ENCODE measurements at places on chromosomes 1 and 21.
A peak's percentile ranks its signal among the peaks of the same experiment; 100 is the strongest.

- no peak for DNase-seq
Measured at GRCh38 chr1:207412845-207413244, 41.3 kb upstream of the CR2 start.

GRCh38 chr21:34517491-34518245 lies 5.7 kb upstream of the KCNE1 start:
- DNase-seq: no peak

DNA sequence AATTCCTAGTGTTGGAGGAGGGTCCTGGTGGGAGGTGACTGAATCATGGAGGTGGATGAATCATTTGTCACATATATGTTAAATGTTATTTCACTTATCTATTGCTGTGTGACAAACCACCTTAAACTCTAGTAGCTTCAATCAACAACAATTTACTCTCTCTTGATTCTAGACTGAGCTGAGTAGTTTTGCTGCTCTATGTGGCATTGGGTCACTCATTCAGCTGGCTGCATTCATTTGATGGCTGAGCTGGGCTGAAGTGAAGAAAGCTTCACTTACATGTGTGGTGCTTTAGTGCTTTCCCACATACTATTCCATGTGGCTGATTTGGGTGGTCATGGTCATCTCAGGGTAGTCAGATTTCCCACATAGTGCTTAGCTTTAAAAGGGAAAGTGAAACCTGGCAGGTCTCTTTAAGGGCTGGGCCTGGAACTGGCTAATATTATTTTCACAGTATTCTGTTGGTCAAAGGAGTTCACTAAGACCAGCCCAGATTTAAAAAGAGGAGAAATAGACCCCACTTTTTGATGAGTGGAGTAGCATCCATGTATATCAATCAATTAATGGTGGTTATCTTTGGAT lies 10.5 kb downstream of the DNAH14 start:
- DNase-seq: no peak

- DNase-seq: no peak
Measured at GRCh38 chr1:32464191-32464715, 619 bp upstream of the ZBTB8B start.

- DNase-seq: no peak
Measured at GRCh38 chr1:59901770-59902388, 24.7 kb downstream of the CYP2J2 start.

DNA sequence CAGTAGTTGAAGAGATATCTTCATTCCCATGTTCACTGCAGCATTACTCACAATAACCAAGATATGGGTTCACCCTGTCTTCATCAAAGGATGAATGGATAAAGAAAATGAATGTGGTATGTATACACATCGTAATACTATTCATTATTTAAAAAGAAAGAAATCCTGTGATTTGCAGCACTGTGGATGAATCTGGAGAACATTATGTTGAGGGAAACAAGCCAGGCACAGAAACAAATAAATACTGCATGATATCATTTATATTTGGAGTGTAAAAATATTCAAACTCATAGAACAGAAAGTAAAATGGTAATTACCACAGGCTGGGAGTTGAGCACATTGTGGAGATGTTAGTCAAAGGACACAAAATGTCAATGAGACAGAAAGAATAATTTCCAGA lies 977.2 kb downstream of the AMY1C start:
- no peak for DNase-seq

- DNase-seq: peak; percentile 57
Measured at GRCh38 chr1:153922076-153922971, 448 bp downstream of the GATAD2B start.

GRCh38 chr1:198121056-198121826 lies 35.6 kb upstream of the NEK7 start:
- no peak for DNase-seq

GRCh38 chr1:246427611-246428010 lies 79.5 kb downstream of the SMYD3 start:
- DNase-seq: no peak

DNA sequence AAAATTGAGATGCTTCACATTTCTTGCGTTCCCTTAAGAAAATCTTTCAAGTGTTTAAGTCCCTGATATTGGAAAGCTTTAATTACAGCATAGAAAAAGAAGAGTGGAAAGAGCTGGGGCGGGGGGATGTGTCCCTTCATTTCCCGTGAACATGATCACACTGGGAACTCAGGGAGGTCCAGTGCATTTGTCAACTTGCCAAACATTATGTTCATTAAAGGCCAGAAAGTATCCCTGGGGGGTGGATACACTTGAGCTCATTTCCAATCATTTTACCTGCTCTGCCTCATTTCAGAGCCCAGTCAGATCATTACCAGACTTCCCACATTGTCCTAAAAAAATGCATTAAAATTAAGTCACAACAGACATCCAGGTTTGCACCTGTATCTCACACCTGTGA lies 123.6 kb upstream of the KCNJ15 start:
- peak; percentile 34 for DNase-seq

DNA sequence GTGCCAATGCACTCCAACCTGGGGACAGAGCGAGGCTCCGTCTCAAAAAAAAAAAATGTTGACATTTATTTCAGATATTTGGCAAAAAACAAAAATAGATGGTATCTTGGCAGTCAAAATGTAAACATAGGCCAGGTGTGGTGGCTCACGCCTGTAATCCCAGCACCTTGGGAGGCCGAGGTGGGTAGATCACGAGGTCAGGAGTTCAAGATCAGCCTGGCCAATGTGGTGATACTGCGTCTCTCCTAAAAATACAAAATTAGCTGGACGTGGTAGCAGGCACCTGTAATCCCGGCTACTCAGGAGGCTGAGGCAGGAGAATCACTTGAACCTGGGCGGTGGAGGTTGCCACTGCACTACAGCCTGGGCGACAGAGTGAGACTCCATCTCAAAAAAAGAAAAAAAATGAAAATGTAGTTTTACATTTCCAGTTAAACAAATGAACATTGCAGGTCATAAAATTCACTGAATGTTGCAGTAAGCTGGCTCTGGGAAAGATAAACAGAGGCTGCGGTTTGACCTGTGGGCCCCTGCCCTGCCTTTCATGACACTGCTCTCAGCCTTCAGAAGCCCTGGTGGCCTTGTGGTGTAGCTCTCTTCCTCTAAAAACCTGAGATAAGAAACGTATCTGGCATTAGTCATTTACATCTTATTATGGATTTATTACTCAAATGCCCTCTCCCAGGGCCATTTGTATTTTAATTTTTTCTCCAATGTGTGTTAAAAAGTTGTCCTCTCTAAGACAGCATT lies 12.2 kb upstream of the SLC44A3 start:
- DNase-seq: no peak

- DNase-seq: no peak
Measured at GRCh38 chr1:43879414-43879813, 54.2 kb upstream of the ARTN start.

GRCh38 chr1:192706936-192707335 lies 71.0 kb downstream of the RGS13 start:
- no peak for DNase-seq

DNA sequence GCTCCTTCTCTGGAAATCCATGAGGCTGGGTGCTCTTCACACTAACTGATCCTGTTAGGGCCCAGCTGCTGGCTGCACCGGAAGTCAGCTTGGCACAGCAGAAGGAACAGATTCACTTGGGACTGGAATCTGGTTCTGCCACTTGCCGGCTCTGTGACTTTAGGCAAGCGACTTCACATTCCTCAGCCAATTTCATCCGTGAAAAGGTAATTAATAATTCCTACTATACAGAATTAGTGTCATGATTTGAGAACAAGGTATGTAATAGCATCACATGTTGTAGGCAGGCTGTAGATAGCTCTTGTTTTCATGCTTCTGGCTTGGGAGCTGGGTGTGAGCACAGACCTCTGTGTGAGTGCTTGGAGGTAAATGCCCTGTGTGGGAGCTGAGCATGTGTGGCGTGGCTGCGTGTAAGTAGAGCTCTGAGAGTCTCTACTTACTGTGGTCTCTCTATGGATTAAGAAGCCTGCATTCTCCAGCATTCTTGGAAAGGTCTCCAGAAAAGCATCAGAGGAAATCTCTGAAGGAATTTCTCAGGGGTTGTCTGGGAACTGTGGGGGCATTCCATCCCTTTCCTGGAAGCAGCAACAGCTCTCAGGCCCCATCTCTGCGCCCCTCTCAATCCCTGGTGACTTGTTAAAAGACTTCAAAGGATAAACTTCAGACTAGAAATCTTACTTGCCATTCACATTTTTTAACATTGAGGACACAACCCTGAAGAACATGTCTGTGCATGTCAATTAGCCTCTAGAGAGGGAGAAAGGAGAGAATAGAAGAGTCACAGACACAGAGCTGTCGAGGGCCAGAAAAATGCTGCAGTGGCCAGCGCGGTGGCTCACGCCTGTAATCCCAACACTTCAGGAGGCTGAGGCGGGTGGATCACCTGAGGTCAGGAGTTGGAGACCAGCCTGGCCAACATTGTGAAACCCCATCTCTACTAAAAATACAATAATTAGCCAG lies 47.7 kb upstream of the PPM1J start:
- no peak for DNase-seq

DNA sequence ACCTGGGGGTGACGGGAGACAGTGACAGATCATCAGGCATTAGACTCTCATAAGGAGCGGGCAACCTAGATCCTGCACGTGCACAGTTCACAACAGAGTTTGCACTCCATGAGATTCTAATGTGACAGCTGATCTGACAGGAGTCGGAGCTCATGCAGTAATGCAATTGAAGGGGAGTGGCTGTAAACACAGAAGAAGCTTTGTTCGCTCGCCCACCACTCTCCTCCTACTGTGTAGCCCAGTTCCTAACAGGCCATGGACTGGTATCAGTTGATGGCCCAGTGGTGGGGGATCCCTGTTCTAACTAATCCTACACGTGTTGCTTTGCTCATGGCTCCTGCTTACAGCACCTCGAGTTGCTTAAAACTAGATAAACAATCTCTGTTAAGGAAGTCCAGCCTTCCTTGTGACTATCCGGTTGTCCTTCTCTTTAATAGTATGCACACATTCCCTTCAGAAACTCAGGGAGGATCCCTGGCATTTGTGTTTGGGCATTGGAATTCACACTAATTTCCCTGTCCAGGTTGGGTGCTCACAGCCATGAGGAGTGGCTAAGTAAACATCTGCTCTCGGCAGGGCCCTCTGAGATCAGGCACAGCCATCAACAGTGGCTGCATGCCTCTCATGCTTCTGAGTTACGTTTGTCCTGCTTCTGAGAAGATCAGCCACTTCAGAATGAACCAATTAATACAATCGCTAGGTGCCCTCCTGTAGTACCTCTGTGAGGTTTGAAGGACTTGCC lies 21.1 kb upstream of the F3 start:
- no peak for DNase-seq

- no peak for DNase-seq
Measured at GRCh38 chr1:89665941-89666340, 33.0 kb downstream of the LRRC8C start.

- no peak for DNase-seq
Measured at GRCh38 chr1:25948641-25949040, 42.4 kb upstream of the STMN1 start.

GRCh38 chr21:22981819-22982218 lies 1983.6 kb downstream of the NCAM2 start:
- no peak for DNase-seq

- no peak for DNase-seq
Measured at GRCh38 chr1:228372183-228373003, 34.2 kb downstream of the TRIM11 start.

DNA sequence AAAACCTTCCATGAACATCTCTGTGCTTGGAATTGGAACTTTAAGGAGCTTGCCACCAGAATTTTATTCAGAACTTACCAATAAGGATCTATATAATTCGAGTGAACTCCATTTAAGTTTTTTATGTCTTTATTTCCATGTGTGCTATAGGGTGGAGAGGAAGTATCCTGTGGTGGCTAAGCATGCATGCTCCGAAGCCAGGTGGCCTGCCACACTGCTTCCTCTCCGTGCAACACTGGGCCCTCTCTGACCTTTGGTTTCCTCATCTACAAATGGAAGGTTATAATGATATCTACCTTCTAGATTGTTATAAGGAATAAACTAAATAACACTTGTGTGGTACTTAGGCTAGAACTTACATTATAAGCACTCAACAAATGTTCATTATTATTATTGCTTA lies 382.1 kb downstream of the PTPRC start:
- no peak for DNase-seq

- no peak for DNase-seq
Measured at GRCh38 chr1:209659909-209660308, 7.7 kb upstream of the LAMB3 start.

DNA sequence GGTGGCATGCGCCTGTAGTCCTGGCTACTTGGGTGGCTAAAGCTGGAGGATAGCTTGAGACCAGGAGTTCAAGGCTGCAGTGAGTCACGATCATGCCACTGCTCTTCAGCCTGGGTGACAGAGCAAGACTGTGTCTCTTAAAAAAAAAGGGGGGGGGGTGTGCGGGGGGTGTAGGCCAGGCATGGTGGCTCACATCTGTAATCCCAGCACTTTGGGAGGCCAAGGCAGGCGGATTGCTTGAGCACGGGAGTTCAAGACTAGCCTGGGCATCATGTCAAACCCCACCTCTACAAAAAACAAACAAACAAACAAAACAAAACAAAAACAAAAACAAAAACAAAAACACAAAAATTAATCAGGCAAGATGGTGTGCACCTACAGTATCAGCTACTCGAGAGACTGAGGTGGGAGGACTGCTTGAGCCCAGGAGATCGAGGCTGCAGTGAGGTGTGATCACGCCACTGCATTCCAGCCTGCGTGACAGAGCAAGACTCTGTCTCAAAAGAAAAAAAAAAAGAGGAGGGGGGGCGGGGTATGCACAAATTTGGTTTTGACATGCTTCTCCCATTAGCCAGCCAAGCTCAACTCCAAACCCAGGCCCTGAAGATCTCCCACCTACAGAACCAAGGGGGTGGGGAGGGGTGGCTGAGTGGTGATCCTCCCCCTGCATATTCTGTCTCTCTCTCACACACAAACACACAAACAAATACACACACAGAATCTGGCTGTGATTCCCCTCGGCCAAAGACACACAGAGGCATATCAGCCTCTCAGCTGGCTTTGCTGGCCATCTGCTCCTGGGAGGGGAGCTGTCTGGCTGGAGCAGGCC lies 3.1 kb downstream of the PTAFR start:
- DNase-seq: peak; percentile 22

GRCh38 chr1:6897138-6897537 lies 111.9 kb downstream of the CAMTA1 start:
- peak; percentile 22 for DNase-seq

- no peak for DNase-seq
Measured at GRCh38 chr1:114741963-114742746, 15.6 kb downstream of the CSDE1 start.

DNA sequence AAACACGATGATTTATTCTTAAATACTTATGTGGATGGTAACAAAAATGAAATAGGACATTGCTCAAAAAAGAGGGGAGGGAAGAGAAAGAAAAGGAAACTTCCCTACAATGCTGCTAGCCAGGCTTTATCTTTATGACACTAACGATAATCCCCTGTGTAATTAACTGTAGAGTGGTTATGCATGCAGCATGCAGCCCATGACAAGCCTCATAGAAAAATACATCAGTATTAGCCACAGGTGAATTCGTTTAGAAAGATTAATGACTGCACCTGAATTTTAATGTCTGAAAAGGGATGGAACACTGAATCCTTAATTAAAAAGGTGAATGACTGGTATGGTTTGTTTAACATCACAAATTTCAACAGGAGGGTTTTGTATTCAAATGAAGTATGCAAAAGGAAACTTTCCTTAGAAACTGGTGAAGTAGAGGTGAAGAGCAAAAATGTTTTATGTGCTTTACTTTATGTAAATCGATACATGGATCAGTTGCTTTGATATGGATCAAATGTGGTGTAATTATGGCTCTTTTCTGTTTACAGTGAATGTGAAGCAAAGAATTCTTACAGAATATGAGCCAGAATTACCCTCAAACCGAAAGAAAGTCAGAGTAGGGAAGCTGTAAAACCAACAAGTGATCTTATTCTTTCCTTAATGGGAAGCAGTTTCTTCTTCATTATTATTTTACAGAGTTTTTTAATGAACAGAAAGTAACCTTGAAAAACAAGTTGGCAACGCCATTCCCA lies 569.6 kb upstream of the ADGRL2 start:
- peak; percentile 40 for DNase-seq

Data from brain (organoid and tissue), 16 donors.